H9 (cell line): ENCODE measurements at places on chromosomes 1 and 21. TPM values are rescaled to one million over a fixed set of nuclear protein-coding genes. Genes with fewer than 3 reads are reported as not detected.

The TGFBR3 gene
- 2.4 and 3.6 TPM in 2 replicates for total RNA-seq

The NUAK2 gene
- 15.4 and 15.5 TPM in 2 replicates for total RNA-seq

The NGF gene
- 0.22 TPM in 1 of 2 replicates, not detected in the other for total RNA-seq

The CA6 gene
- not detected in 2 replicates for total RNA-seq

The FAM177B gene
- not detected in 2 replicates for total RNA-seq

The CCDC17 gene
- 1.0 and 1.9 TPM in 2 replicates for total RNA-seq

The LPAR3 gene
- 2.5 and 3.0 TPM in 2 replicates for total RNA-seq

The SPRR2B gene
- not detected in 2 replicates for total RNA-seq

The FAM72D gene
- 4.8 and 6.0 TPM in 2 replicates for total RNA-seq

The BTBD8 gene
- total RNA-seq = 1.4 and 1.7 TPM in 2 replicates

The RNF186 gene
- total RNA-seq = not detected in 2 replicates

The PTGS2 gene
- total RNA-seq = 0.35 and 0.37 TPM in 2 replicates

The VTCN1 gene
- total RNA-seq = 0.09 and 0.33 TPM in 2 replicates

The DNAJC6 gene
- 2.2 TPM in 2 replicates for total RNA-seq

The TMEM54 gene
- 17.2 and 17.7 TPM in 2 replicates for total RNA-seq

The CLDN19 gene
- total RNA-seq = 11.1 and 12.5 TPM in 2 replicates

The GSTM5 gene
- total RNA-seq = not detected in 2 replicates

The KANK4 gene
- 0.11 and 0.15 TPM in 2 replicates for total RNA-seq

The TM2D1 gene
- total RNA-seq = 14.0 and 20.3 TPM in 2 replicates

The SPRR2D gene
- total RNA-seq = not detected in 2 replicates

The IL20 gene
- not detected in 2 replicates for total RNA-seq

The OR2L2 gene
- total RNA-seq = 0.11 TPM in 1 of 2 replicates, not detected in the other

The COL24A1 gene
- 0.15 and 0.35 TPM in 2 replicates for total RNA-seq

The CELA2B gene
- total RNA-seq = not detected in 2 replicates

The HJV gene
- total RNA-seq = not detected in 2 replicates

The RXRG gene
- not detected in 2 replicates for total RNA-seq

The TBX19 gene
- total RNA-seq = 0.37 and 0.48 TPM in 2 replicates

The ZMYM1 gene
- 29.0 and 29.4 TPM in 2 replicates for total RNA-seq

The KLF17 gene
- total RNA-seq = 0.09 TPM in 2 replicates
